ENCODE measurements at places on chromosomes 7 and 10.

GRCh38 chr10:127903789-127904188 is 3.1 kb upstream of the PTPRE start:
- no peak for DNase-seq

- DNase-seq: no peak
These were observed 4.6 kb downstream of the LANCL2 start for GRCh38 chr7:55369427-55370400.

GRCh38 chr10:7702288-7702812 is 766 bp upstream of the ITIH2 start:
- no peak for DNase-seq

GRCh38 chr10:29859521-29860130 is 199.8 kb downstream of the JCAD start:
- DNase-seq: no peak

GRCh38 chr7:151740081-151740851 is 136.6 kb downstream of the PRKAG2 start:
- DNase-seq: no peak

- DNase-seq: no peak
These were observed 85.9 kb downstream of the UBE3C start for GRCh38 chr7:157224627-157225026.

DNA sequence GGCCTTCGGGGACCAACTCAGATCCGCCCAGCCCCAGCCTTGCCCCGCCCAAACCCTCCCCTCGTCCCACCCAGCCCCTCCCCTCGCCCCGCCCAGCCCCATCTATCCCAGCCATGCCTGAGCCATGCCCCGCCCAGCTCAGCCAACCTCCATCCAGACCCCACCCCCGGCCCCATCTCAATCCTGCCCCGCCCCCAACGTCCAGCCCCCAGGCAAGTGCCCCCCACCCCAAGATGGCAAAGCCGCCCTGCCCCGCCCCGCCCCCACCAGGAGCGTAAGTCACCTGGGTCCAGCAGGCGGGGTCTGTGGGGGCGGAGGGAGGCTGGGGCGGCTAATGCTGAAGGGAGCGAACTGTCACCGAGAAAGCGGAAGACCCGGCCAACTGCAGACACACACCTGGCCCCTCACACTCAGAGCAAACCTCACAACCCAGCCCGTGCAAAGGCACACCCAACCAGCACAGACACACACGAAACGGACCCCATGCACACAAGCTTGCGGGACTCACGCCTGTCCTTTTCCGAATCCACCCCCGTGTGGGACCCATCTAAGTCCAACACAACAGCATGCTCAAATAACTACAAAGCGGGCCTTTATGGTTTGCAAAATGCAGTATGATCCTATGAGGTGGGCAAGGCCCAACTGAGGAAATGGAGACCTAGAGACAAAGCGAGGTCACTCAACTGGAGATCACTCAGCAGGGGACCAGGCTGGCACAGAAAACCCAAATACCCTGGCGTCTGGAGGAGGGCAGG is 11.5 kb upstream of the OGA start:
- DNase-seq: peak; percentile 48

GRCh38 chr7:4641667-4642467 is 40.2 kb upstream of the FOXK1 start:
- peak; percentile 91 for DNase-seq

DNA sequence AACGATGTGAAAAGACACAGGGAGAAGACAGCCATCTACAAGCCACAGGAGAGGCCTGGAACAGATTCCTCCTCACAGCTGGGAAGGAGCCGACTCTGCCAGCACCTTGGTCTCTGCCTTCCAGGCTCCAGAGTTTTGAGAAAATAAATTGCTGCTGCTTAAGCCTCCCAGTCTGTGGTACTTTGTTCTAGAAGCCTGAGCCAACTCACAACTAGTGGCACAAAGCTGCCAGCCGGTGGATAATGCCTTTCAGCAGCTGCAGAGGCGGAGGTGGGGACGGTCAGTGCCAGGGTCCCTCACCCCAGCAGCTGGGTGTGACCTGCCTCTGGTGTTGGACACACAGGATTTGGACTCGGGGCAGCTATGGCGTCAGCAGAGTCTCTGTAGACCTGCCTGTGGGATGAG is 255.4 kb upstream of the PITRM1 start:
- DNase-seq: no peak

- no peak for DNase-seq
These were observed 39.6 kb upstream of the SP8 start for GRCh38 chr7:20826243-20826642.

DNA sequence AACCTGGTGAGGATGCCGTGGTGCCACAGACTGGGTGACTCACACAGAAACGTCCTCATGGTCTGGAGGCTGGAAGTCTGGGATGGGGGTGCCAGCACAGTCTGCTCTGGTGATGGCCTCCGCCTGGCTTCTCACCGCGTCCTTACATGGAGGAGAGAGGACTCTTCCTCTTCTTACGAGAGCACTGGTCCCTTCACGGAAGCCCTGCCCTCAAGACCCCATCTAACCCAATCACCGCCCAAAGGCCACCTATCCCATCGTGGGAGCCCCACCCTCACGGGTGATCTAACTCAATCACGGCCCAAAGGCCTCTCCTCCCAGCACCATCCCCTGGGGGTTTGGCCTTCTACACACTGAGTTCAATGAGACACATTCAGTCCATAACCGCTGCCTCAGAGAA is 137.7 kb downstream of the PTPRN2 start:
- no peak for DNase-seq

- no peak for DNase-seq
These were observed 88.8 kb upstream of the PDE1C start for GRCh38 chr7:32158751-32159745.

DNA sequence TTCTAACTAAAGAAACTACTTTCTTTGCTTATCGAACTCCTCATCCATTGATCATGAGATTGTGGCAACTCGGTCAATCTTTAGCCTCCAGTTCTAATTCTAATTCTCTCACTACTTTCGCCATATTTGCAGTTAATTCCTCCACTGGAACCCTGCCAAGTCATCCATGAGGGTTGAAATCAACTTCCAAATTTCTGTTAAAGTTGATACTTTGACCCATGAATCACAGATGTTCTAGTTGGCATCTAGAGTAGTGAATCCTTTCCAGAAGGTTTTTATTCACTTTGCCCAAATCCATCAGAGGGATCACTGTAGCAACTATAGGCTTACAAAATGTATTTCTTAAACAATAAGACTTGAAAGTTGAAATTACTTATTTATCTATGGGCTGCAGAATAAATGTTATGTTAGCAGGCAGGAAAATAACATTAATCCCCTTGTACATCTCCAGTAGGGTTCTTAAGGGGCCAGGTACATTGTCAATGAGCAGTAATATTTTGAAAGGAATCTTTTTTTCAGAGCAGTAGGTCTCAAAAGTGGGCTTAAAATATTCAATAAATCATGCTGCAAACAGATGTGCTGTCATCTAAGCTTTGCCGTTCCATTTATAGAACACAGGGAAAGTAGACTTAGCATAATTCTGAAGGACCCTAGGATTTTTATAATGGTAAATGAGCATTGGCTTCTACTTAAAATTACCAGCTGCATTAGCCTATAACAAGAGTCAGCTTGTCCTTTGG is 39.4 kb downstream of the CCDC71L start:
- no peak for DNase-seq

GRCh38 chr7:44326261-44327125 is 1.1 kb upstream of the CAMK2B start:
- no peak for DNase-seq

- DNase-seq: no peak
These were observed 16.8 kb downstream of the OCM2 start for GRCh38 chr7:97973206-97973658.

DNA sequence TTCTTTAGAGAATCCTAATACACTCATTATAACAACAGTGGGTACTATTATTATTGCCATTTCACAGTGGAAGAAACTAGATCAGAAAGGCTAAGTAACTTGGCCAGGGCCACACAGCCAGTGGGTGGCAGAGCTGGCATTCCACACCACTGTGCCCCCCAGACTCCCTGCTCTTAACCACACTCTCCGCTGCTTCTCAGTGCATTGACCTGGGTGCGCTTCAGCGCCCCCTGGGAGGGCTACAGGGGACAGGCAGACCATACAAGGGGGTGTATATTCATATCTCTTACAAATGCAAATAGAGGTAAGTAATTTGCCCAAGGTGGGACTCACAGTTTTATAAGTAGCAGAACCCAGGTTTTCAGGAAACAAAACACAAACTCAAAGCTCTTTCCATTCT is 77.0 kb upstream of the NMT2 start:
- DNase-seq: no peak

DNA sequence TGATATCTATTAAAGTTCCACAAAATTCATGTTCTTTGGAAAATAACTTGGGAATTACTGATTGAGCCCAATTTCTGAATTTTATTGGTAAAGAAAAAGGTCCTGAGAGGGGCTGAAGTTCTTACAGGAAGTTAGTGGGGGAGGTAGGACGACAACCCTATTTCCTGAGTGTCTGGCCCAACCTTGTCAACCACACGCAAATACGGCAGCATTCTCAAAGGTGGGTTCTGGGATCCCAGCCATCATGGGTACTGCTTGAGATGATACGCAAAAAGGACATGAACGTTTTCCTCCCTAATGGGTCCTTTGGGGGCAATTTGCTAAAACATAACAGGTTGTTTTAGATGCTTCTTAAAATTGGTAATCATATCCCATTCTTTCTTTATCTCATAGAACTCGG is 2.7 kb upstream of the PDCD4 start:
- no peak for DNase-seq

- no peak for DNase-seq
These were observed 129.3 kb downstream of the NRF1 start for GRCh38 chr7:129740574-129741410.

- no peak for DNase-seq
These were observed 23.7 kb downstream of the EPHB4 start for GRCh38 chr7:100803398-100804161.

DNA sequence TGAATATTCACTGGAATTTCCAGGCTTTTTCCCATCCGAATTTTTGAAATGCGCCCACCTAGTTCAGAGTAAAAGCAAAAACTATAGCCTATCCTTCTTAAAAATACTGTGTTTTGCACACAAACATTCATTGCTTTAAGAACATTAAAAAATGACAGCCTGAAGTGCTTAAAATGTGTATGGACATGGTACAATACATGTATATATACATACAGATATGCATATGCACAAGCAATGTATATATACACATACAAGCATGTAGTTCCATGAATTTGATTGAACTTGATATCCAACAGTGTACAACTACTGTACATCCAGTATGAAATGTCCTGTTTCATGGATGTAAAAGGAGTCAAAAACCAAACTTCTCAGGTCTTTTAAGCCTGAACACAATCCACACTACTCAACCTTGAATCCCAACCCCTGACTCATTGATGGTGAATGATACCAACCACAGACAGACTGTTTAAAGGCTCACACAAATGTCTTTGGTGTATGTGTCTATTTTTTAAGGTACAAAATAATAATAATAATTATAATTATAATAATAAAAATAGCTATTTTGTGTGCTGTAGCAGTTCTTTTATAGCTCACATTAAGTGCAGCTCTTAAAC is 14.8 kb downstream of the INHBA start:
- no peak for DNase-seq

DNA sequence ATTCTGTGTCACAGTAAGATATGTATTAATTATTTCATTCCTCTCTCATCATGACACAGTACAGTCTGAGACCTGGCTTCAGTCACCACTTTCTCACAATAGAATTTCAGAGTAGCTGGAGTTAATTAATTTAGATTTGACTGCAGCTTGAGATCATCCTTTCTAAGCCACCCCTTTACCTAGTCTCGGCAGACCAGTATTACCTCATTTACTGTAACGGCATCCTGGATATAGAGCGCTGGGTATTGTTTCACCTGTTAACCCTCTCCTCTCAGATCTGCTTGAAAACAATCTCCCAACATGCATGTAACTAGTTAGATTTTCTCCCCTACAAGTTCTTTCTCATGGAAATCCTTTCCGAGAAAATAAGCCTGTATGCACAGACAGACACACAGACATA is 1057.5 kb downstream of the GATA3 start:
- no peak for DNase-seq

- DNase-seq: no peak
These were observed 119.9 kb downstream of the CCNY start for GRCh38 chr10:35456153-35456720.

DNA sequence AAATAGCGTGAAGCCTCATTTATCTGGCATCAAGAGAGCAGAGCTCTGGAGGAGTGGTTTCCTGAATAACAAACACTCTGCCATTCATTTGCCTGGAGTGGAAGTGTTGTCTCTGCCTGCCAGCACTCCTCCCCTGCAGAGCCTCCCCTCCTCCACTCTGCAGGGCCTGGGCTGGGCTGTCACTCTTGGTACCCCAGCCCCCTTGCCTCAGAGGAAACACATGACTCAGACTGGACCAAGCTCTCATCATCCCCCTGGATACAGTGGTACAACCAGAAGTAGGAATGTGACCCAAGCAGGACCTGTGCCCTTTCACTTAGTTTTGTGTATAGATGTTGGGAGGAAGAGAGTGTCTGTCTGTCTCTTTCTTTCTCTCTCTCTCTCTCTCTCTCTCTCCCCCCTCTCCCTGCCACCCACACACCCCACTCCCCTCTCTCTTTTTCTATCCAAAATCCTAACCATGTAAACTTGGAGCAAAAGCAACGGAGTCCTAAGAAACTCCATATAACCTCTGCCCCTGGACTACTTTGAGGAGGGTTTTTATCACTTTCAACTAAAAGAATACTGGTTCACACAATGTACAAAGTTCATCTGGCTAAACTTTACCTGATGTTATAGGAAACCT is 43.9 kb downstream of the DOCK4 start:
- no peak for DNase-seq

GRCh38 chr10:100501423-100501822 is 18.2 kb downstream of the SEC31B start:
- no peak for DNase-seq

- DNase-seq: no peak
These were observed 647.2 kb downstream of the GRM8 start for GRCh38 chr7:126605553-126605952.

DNA sequence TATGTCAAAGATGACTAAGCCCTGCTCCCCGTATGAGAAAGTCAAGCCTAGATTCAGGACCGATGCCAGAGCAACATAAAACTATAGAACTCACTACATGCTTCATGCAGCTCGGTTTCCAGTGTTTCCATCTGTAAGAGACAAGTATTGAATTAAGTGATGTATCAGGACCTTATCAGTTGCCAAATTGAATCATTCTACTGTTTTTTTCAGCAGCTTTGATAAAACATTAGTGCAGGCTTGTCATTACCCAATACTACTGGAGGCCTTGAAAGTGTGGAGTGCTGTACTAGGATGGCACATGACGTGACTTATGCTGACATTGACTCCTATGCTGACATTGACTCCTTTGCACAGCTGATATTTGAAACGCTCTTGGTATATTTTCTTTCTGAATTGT is 10.8 kb upstream of the NRP1 start:
- no peak for DNase-seq

DNA sequence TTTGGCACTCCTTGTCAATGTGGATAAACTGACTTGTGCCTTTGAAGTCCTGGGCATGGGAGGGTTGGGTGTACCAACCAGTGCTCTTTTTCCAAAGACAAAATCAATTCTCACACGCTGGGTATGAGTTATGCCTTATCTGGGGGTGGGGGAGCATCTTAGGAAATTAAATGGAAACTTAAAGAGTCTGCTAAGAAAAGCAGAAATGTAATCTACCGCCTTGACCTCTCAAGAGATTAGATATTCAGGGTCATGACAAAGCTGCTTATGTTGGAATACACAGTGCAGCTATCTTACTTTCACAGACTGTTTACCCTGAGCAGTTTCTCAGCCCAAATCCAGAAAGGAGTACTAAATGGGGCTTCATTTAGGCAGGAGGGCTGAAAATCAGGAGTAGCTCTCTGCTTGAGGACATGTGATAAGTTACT is 2.6 kb downstream of the MEST start:
- DNase-seq: no peak

GRCh38 chr10:63614371-63614891 is 93.2 kb downstream of the REEP3 start:
- no peak for DNase-seq
